ENCODE measurements at places on chromosomes 3 and 15.

GRCh38 chr3:14137445-14137844 lies 12.6 kb downstream of the TMEM43 start:
- no peak for DNase-seq

GRCh38 chr3:83868909-83869567 lies 1089.8 kb upstream of the CADM2 start:
- no peak for DNase-seq

DNA sequence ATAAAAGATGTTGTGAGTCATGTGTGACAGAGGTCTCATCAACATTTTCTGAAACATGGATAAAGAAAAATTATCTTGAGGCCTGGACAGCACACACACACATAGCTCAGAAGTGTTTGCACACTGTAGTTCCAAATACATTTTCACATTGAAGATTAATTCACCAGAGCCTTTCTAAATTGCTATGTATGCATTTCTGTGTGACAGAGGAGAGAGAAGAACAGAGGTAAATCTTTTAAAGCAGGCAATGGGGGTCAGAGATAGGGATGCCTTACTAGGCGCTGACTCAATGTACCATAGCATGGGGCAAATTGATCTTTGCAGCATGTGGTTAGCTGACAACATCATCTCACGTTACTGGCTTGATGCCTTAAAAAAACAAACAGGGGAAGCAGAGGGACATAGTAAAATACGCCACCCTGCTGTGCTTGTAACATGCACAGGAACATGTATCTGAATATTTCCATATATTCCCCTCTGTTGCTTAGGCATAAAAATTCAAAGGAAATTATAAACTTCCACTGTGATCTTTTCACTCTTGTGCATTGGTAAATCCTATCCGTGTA lies 7.7 kb downstream of the POU1F1 start:
- DNase-seq: no peak

- no peak for DNase-seq
Observed at GRCh38 chr3:102454181-102454580, 19.4 kb downstream of the ZPLD1 start.

GRCh38 chr3:32449691-32450090 lies 53.0 kb downstream of the CMTM6 start:
- DNase-seq: no peak

GRCh38 chr15:75389791-75390382 lies 21.5 kb upstream of the MAN2C1 start:
- no peak for DNase-seq

GRCh38 chr3:168467115-168467714 lies 371.5 kb upstream of the GOLIM4 start:
- no peak for DNase-seq

DNA sequence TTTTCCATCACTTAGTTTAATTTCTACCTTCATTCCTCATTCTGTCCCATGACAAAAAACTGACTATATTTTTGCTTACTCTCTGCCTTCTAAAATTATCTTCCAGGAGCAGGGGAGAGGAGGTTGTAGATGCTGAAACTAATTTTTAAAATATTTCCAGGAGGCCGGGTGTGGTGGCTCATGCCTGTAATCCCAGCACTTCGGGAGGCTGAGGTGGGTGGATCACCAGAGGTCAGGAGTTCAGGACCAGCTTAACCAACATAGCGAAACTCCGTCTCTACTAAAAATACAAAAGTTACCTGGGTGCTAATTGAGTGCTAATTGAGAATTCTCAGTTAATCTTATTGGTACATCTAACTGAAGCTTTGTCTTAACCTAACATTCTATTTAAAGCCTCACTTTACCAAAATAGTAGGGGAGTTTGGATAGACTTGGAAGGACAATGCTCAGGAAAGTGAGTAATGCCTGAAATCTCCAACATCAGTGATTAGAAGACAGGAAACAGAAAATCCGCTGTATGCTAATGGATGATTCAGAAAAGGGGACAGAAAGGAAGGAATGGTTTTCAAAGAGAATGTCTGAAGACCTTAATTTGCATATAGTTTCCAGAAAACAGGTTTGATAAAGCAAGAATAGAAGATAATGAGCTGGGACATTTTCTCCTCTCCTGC lies 336.1 kb downstream of the GBE1 start:
- no peak for DNase-seq

DNA sequence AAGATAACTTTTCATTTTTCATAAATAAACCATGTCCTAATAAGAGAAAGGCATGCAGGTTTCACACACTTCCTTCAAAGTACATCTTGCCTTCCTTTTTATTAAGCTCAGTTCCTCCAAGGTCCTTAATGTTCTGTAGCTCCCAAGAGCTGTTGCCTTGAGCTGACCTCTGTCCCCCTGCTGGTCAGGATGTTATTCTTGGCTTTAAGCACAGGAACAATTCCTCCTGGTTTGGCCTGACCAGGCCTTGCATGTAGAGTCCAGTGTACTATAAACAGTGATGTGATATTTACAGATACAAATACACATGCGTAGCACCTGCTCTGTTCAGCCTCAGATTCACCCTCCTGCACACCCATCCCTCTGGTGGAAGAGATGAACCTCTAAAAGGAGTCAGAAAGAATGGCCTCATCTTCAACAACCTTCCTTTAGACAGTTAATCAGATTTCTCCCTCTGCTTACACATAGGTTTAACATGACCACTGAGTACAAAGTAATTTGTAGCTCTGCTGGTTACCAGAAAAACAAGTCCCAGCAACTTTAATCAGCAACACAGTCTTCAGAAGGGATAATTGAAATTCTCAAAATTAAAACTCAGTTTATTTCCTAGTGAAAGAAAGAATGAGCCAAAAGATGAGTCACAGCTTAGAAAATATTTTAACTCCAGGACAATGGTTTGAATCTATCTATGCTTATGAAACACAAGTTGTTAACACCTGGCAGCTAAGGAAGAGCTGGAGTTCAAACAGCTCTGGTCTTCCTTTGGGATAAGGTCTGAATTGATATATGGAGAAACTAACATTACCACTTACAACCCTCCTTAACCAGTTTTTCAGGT lies 46.5 kb downstream of the PTPN9 start:
- DNase-seq: no peak

- no peak for DNase-seq
Observed at GRCh38 chr15:31745841-31746240, 284.5 kb upstream of the CHRNA7 start.

GRCh38 chr3:125280668-125281361 lies 68.3 kb upstream of the SLC12A8 start:
- peak; percentile 43 for DNase-seq

GRCh38 chr3:128201158-128201755 lies 48.0 kb downstream of the EEFSEC start:
- no peak for DNase-seq

DNA sequence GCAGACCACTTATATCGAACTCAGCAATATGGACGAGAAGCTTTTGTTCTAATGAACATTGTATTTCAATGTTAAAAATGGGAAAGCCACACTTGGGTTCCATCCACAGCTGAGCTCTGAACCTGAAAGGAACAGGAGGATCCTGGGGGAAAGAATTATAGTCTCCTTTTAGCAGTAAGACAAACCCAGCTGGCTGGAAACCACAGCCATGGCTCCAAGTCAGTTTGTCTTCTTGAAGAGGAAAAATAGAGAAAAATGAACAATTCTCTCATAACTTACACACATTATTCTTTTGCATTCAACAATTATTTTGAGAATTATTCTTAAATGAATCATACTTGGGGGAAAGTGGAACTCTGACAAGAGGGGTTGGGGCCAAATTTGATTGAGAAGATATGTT lies 149.2 kb upstream of the VEPH1 start:
- DNase-seq: no peak

DNA sequence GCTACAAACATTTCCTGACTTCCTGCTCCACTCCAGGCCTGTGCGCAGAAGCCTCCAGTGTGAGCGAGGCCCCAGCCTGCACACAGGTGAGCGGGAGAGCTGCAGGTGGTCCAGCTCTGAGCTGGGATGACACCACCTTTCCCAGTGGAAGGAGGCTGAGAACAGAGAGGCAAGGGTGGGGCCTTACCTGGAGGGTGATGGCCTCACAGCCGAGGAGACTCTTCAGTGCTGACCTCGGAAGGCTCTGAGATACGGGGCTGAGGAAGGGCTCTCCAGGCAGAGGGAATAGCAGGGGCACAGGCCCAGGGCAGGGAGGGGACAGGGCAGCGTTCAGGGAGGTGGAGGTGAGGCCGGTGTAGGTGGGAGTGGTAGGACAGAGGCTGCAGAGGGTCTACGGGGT lies 70.8 kb downstream of the EFCAB12 start:
- no peak for DNase-seq

GRCh38 chr15:23690450-23690852 lies 3.3 kb upstream of the NDN start:
- DNase-seq: peak; percentile 75

- DNase-seq: no peak
Observed at GRCh38 chr3:81302045-81302444, 459.4 kb downstream of the GBE1 start.

- DNase-seq: no peak
Observed at GRCh38 chr3:11390411-11391131, 118.4 kb downstream of the ATG7 start.
